NCI-H1417 (cell line): ENCODE measurements at places on chromosomes 11 and 22.

DNA sequence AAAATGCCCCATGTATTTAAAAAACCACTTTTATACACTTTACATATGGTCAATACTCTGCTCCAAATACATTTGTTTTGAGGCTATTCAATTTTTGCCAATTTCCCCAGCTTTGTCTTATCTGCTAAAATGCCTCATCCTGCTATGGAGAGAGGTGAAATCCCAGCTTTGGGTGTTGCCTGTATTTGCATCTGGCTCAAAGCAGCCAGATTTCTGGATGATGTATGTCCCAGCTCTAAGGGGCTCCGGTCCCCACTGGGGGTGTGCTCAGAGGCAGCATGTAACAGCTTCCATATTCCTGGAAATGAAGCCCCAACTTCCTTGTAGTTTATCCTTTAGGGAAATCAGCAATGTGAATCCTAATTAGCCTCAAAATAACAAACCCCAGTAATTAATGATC is 59.5 kb downstream of the WT1 start:
- DNase-seq: no peak

DNA sequence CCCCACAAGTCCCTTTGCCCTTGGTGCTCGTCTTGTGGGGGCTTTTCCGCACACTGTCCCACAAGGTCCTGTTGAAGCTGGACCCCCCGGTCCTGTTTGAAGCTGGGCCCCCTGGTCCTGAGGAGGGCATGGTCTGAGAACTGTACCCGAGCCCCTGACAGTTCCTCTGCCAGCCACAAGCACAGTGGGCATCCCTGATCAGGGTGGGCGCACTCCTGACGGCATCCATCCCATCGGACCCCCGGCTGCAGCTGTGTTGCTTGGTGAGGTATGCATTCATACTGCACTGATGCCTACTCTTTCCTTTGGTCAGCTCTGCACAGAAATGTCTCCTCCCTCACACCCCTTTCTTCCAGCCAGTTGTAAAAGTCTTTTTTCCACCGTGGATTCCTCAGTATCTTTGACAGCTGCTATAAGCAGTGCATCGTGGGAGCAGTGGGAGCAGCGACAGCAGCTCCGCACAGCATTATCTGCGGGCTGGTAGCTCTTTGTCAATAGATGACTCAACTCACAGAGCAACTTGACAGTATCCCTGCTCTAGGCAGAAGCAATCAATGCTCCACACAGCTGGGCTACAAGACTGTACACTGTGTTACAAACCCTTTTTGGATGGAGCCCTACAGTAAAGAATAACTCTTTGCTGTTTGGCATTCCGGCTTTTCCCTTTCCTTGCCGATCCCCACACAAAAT is 1030.8 kb upstream of the CCDC90B start:
- DNase-seq: no peak

DNA sequence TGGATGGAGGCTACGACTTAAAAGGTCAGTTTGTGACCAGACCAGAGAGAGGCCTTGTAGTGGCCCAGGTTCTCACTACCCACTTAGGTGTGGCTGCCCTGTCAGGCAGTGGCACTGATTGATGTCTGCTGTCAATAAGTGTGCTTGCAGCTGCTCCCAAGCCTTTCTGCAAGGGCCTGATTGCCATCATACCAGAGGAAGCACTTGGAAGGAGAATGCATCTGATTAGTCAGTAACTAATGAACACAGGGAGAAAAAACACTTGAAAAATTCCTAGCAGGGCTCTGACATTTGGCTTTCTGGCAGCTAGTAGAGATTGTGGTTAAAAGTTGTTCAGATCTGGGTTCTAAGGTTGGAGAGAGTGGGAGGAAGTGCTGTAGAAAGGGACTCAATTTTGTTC is 107.5 kb downstream of the NAV2 start:
- peak; percentile 72 for DNase-seq

DNA sequence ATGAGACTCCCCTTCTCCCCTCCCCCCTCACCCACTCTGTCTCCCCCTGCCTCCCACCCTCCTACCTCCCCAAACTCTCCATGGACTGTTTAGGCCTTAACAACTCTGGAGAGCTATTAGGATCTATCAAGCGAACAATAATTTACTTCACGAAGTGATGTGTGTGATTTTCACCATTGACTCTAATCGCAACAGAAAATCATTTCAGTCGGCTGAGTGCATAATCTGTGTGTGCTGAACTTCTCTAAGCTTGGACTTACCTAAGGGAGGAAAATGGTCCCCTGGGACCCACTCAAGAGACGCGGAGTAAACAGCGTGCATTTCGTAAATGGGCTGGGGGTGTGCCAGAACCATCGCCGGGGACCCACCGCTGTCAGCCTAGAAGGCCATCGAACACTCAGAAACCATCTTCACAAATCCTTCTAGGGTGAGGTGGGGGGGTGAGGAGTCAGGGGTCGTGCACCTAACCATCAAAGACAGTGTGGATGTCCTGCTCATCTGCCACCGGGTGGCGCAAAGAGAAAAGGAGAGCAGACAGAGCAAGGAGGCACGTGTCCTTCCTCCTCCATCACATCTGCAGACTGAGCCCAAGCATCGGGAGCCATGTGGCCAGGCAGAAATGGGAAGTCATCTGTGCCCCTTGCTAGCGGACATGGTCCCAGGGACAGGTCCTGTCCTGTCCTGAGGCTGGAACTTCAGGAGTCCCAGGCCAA is 62.1 kb upstream of the NUP50 start:
- DNase-seq: peak; percentile 72

- DNase-seq: no peak
Measured at GRCh38 chr22:24455751-24456426, 28.5 kb downstream of the ADORA2A start.

GRCh38 chr11:83115026-83115425 is 41.9 kb upstream of the PCF11 start:
- peak; percentile 59 for DNase-seq

GRCh38 chr22:45506816-45507360 is 4.2 kb downstream of the FBLN1 start:
- DNase-seq: no peak

DNA sequence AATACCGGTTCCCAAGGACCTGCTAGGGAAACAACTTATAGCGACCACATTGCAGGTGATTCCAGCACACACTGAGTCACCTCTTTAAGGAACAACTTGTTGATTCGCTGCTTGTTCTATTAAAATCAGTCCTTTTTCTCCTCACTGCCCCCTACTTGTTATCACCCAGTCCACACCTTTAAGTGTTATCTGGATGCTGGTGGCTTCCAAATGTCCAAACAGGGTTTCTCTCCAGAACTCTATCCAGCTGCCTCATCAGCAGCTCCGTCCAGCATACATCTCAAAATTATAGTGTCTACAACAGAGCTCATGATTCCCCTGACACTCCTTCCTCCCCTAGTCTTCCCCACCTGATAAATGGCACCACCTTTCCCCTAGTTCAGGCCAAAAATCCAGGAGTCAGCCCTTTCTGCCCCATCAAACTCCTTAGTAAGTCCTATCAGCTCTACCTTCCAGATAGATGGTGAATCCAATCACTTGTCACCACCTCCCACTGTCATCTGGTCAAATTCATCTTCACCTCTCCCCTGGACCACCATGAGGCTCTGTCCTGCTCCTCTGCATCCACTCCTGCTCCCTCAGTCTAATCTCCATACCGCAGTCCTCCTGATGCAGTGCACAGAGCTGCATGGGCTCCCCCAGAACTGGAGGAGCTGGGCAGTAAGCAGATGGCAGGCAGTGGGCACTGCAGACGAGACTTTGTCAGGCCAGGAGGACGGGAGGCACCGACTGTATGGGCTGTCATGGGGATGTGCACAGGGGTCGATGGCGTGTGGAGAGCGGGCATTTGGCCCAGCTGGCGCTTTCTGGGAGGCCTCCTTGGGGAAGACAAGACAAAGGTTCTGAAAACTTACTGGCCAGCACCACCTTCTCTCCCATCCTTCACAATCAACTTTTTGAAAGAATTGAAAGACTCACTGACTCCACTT is 19.3 kb downstream of the IL10RA start:
- no peak for DNase-seq

- DNase-seq: no peak
Measured at GRCh38 chr11:58963551-58964104, 24.3 kb downstream of the GLYATL1 start.

GRCh38 chr11:94217705-94218104 is 86.7 kb upstream of the IZUMO1R start:
- DNase-seq: no peak

- DNase-seq: no peak
Measured at GRCh38 chr11:27563641-27564040, 57.1 kb upstream of the LIN7C start.

DNA sequence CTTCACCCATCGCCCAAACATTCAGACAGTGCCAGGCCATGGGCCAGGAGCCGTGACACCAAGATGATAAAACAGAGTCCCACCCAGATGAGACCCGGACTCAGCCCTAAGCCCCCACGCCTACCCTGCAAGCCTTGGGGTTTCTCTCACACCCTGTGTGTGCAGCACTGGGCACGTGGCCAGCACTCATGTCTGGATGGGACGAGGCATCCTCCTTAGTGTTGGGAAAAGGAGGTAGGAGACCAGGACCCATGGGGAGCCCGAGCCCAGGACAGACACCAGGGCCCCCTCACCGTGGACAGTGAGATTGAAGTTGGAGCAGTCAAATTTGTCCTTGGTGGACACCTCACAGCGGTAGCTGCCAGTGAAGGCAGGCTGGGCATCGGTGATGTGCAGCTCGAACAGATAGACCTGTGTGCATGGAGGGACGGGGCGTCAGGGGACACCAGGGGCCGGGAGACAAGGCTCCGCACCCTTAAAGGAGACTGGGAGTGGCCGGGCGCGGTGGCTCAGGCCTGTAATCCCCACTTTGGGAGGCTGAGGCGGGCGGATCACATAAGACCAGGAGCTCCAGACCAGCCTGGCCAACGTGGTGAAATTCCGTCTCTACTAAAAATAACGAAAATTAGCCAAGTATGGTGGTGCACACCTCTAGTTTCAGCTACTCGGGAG is 4.2 kb downstream of the MYBPC3 start:
- no peak for DNase-seq

DNA sequence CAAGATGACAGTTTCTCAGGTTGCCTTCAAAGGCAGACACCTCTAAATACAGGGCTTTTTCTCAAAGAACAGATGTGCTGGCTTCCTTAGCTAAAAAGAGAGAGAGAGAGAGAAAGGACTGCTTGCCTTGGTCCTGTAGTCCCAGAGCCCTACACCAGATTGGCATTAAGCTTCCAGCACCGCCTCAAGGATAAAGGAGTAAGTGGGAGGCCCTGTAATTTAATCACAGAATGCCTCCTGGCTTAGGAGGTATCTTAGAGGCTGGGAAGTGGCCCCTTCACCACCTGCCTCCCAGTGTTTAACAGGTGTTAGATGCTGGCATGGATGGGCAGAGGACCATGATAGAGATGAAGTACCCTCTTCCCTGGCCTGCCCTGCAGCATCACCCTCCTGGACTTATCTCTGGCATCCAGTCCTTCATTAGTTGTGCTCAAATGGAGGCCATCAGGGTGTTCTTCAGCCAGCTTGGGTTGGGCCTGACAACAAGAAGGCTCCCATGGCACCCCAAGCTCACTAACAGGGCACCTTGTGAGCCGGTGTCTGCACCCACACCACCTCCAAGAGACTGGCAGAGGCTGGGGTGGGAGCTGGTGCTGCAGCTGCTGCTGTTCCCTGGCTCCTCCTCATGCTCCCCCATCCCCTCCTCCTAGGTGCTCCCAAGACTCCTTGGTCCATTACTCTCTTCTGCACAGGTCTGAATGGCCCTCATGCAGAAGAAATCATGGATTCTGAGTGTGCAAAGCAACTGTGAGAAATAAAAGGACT is 32.5 kb downstream of the ABCC8 start:
- DNase-seq: peak; percentile 8

- DNase-seq: no peak
Measured at GRCh38 chr11:4044976-4045646, 49.5 kb upstream of the RRM1 start.

- no peak for DNase-seq
Measured at GRCh38 chr22:42194953-42195352, 64.3 kb upstream of the CYP2D6 start.

GRCh38 chr11:132981131-132981956 is 551.0 kb downstream of the OPCML start:
- DNase-seq: no peak

DNA sequence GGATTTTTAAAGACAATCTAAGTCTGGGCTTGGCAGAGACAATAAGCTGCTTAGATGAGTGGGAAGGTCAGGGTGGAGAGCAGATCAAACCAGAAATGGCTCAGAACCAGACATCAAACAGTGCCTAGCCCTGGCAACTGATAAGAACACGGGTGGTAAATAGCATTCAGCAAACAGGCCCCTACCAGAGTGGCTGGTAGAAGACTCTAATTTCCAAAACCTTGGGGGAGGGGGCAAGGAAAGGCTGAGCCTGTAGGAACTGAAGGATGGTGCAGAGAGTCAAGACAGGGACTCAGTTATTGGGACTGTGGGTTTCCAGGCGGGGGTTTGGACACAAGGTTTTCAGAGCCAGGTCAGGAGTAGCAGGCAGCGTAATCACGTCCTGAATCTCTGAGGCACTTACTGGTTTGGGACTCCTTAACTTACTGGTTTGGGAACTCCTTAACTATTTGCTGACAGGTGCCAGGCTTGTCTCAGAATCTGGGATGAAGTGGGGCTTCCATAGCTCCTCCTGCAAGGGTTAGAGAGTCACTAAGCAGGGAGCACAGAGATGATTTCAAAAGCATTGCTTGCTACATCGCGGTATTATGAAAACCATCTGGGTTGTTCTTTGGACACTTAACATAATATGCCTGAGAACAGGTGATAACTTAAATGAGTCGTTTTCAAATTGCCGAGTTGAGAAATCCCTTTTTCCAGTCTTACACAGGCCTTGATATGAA is 5.7 kb upstream of the ABTB2 start:
- DNase-seq: no peak

GRCh38 chr11:2211113-2211971 is 39.7 kb upstream of the TH start:
- peak; percentile 95 for DNase-seq

DNA sequence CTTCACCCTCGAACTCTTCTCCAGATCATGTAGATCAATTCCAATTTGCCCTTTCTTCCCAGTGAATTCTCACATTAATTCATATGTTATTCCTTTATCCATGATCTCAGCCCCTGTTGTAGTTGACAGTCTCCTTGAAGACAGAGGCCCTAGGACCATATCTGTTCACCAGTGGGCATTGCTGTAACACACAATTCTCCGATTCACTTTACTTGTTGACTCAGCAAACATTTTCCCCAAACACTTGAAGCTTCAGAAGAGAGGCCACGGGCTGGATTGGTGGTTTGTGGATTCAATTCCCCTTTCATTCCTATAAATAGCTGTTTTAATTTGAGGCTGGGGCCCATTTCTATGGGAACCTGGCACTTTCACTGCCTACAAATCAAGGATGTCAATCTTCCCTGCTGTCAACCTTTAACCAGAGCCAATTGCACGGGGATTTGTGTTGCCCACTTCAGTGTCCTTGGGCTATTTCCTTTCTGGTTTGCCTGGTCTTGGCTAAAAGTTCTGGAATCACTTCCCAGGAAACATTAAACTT is 393.0 kb upstream of the KIRREL3 start:
- peak; percentile 71 for DNase-seq
